ENCODE measurements at places on chromosomes 7 and 10. TPM values are rescaled to one million over a fixed set of nuclear protein-coding genes. Genes with fewer than 3 reads are reported as not detected.

- H3K27me3 ChIP-seq, result no peaks in the 10 kb centered on the region
- no peaks in the 10 kb centered on the region for H3K4me1 ChIP-seq
- no peak for DNase-seq
- no peak overlapping the region for H3K4me3 ChIP-seq
- no peak overlapping the region for H3K27ac ChIP-seq
These were observed 255.6 kb downstream of the ZEB1 start for GRCh38 chr10:31574577-31574976.

The NAT16 gene
- total RNA-seq, result not detected

GRCh38 chr10:55631071-55631654 is 729.9 kb downstream of the ZWINT start:
- no peaks in the 10 kb centered on the region for H3K36me3 ChIP-seq
- peak overlapping the region; percentile 22 for H3K4me3 ChIP-seq
- H3K27me3 ChIP-seq, result no peaks in the 10 kb centered on the region
- H3K4me1 ChIP-seq, result peaks cover 3% of the 10 kb centered on the region

DNA sequence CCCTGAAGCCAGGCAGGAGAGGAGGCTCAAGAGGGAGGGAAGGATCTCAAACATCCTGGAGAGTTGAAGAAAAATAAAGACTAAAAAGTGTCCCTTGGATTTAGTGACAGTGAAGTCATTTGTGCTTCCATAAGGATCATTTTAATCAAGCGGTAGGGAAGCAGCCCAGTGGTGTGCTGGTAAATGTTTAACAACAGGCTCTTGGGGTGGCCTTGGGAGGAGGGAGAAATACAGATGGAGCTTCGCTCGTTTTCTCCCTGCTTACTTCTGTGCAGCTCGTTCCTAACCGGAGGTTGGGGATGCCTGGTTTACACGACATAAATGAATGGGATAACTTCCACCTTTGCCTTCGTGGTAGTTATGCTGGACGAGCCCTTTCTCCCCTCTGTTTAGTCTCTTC is 140.0 kb downstream of the CAMK1D start:
- no peak overlapping the region for H3K4me3 ChIP-seq
- no peak for DNase-seq
- H3K27ac ChIP-seq, result no peak overlapping the region
- H3K4me1 ChIP-seq, result peaks cover 2% of the 10 kb centered on the region
- H3K27me3 ChIP-seq, result no peaks in the 10 kb centered on the region

Measured in ovary (tissue), 10 donors.